ENCODE measurements at places on chromosomes 1 and 21.

DNA sequence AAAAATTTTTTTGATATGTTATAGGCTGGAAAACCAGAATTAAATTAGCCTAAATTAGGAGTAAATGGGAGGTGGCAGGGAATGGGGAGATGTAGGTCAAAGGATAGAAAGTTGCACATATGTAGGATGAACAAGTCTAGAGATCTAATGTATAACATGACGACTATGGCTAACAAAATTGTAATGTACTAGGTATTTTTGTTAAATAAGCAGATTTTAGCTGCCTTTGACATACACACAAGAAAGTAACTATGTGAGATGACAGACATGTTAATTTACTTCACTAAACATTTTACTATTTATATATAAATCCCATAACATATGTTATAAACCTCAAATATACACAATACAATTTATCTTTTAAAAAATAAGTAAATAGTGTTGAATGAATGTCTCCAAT is 30.2 kb upstream of the GLIS1 start:
- DNase-seq, result no peak

DNA sequence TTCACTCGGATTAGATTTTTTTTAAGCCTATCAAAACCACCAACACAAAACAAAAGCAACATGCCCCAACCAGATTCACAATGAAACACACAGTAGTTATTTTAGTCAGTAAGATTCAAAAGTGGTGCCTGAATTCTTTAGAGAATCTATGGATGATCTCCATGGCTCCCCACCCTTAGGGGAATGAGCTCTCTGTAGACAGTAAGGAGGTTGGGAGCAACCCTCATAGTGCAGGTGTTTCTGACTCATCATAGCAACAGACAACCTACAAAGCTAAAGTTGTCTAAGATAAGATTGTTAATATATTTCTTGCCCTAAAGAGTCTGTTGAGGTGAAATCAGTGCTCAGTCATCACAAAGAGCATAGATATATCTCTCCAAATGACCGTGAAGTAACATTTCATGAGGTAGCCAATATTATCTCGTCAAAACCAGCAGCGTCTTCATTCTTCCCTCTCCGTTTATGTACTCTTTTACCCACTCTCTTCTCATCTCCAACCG is 78.3 kb downstream of the ADAMTS1 start:
- DNase-seq, result no peak

- DNase-seq, result peak; percentile 89
Observed at GRCh38 chr1:234600418-234601281, 9.3 kb downstream of the IRF2BP2 start.

- DNase-seq, result no peak
Observed at GRCh38 chr1:200274116-200274515, 135.7 kb downstream of the ZNF281 start.

DNA sequence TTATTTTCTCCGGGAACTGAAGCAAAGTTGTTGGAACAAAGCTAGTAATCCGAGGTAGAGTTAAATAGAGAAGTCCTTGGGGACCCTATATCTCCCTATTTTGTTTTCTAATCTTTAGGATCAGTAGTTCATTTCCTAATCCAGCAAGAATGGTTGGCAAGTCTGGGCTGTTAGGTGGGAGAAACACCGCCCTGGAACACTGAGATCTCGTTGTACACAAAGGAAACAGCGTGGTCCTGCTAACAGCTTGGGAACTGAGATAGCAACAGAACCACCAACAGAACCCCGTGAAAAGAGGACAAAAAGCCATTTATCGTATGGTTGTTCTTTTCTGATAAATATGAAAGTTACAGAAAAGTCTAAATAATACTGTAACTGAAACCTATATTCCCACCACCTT is 121.9 kb upstream of the CDC42BPA start:
- DNase-seq, result no peak

DNA sequence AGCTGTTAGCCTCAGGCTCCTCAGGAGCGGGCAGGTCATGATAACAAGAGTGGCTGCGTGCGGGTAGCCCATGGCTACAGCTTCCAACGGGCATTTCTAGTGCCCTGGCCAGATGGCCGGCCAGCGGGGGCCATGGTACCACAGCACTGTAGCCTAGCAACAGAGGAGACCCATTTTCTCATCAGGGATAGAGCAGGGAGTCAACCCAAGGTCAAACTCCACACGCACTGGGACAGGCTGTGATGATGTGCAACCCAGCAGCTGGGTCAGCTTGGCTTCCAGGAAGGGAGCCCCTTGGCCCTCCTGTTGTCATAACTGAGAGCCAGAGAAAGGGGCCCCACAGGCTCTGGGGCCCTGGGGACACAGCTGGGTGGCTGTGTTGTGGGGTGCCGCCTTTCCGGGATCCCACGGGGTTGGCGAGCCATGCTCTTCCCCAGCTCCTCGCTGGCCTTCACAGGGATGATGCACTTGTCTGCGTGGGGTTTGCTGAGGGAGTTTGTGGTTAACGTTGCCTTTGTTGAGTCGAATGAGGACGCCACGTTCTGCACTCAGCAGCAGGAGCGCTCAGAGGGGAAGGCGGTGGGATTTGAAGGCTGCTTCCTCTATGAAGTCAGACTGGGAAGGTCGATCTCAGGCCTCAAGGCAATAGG is 46.3 kb downstream of the COL18A1 start:
- no peak for DNase-seq

DNA sequence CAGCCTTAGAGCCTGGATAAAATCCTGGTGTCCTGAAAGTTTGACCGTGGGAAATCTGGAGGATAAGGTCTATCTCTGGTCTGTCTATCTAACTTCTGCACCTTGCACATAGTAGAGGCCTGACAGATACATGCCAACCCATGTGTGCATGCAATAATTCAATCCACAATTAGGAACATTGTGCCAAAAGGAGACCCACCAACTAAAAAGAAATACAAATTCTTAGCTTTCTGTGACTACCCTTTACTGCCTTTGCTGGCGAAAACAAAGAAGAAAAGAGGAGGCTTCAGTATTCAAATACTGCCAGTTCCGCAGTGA is 381 bp upstream of the KLHL20 start:
- no peak for DNase-seq

DNA sequence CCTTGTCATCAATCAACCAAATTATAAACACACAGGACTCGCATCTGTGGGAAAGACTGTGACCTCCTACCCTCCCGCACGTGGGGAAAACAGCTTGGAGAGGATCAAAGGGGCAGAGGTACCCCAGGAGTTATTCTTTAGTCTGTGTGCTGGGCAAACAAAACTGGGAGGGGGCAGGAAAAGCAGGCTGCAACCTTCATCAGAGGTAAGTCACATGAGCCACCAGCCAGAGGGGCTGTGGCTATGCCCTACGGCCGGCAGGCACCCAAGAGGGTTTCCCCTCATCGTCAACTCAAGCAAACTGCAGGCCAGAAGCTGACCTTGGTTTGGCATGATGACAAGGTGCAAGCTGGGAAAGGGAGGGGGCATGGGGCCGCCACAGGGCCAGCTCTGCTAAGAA is 12.5 kb downstream of the SMIM12 start:
- no peak for DNase-seq

GRCh38 chr21:43283136-43283924 is 114.5 kb downstream of the CRYAA start:
- DNase-seq, result no peak

- DNase-seq, result no peak
Observed at GRCh38 chr1:175188936-175189335, 3.6 kb downstream of the KIAA0040 start.

DNA sequence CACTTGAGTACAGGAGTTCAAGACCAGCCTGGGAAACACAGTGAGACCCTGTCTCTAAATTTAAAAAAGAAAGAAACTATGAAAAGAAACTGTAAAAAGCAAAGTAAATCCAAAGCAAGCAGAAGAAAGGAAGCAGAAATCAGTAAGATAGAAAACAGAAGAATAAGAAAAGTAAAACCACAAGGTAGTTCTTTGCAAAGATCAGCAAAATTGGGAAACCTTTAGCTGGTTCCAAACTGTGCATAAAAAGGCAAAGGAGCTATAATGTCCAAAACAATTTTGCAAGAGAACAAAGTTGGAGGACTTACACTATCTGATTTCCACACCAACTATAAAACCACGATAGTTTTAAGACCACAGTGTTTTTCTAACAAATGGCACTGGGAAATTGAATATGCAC is 218.8 kb downstream of the RPS6KC1 start:
- DNase-seq, result no peak

DNA sequence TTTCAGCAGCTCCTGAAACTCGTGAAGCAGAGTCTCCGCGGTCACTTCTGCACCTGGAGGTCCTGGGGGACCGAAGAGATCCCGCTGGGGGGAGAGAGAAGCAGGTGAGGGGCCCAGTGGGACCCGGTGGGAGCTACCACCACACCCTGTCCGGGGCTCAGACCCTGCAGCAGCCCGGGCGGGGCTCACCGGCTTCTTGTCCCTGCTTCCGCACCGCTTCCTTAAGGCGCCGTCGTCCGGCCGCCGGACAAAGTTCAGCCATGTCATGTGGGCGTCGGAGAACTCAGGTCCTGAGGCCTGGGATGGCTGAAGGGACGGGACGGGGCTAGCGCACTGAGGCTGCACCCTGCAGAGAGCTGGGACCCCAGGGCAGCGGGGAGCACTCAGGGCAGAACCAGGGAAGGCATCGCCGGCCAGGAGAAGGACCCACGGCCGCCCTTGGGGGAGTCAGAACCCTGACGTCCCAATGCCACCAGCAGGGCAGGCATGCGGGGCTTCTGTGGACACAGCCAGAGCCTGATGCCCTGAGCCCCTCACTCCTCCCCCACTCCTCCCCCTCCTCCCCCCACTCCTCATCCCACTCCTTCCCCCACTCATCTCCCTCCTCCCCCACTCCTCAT is 2.2 kb downstream of the C1QTNF12 start:
- DNase-seq, result no peak

DNA sequence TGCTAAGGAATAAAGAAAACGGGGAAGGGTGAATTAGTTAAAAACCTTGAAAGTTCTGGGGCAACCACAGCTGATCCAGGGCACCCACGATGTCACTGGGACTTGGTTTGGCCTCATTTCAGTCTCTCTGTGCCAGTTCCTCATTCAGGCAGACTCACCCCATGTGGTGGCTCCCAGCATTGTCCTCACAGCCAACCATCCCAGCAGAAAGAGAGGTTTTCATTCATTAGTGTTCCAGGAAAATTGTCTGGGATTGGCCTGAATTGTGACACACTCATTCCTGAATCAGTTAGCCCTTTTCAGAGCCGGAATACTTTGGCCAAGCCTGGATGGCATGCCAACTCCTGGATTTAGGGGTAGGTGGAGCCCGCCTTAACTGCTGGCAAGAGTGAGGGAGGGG is 367.7 kb downstream of the PRDM2 start:
- DNase-seq, result no peak

GRCh38 chr21:40054403-40054802 is 187.2 kb downstream of the PCP4 start:
- peak; percentile 95 for DNase-seq

- DNase-seq, result no peak
Observed at GRCh38 chr1:234240680-234241079, 132.6 kb upstream of the COA6 start.

DNA sequence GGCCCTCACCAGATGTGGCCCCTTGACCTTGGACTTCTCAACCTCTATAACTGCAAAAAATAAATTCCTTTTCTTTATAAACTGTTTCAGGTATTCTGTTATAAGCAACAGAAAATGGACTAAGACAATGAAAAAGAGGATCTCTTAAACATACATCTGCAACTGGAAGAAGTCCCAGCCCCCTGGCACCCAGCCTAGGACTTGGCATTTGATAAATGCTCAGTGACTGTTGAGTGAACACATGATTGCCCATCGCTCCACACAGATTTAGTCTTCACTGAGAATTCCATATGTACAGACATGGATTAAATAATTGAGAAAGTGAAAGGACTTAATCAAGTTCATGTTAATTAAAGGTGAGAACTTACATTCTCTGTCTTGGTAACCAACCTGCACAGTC is 344.9 kb upstream of the RUNX1 start:
- DNase-seq, result no peak

DNA sequence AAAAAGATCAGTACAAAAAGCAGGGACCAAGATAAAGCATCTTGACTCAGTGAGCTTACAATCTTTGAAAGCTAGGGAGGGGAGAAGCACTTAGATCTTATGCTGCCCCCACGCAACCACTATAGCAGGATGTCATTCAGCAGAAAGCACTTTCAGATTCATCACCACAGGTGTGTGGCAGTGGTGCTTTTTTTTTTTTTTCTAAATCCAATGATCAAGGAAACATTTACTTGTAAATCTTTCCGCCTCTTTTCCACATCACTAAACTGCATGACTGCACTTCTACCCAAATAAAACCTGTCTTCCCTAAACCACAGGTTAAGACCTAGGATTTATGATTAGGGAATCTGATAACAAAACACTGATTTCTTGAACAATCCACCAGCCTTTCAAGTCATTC is 154.8 kb downstream of the SLC45A1 start:
- no peak for DNase-seq

DNA sequence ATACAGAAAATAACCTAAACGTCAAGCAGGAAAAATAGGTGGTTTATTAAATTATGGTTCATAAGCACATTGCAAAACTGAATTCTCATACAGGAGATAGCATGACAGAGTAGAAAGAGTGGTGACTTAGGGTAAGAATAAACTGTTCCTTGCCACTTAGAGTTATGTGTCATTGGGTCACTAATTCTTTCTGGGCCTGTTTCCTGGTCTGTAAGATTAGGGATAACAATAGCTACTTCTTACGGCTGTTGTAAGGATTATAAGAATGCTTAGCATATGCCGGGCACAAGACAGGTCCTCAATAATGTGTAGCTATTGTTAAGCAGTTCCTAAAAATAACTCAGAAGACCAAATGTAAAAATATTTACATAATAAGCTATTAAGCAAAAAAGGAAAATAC is 24.2 kb downstream of the SNRNP40 start:
- no peak for DNase-seq

DNA sequence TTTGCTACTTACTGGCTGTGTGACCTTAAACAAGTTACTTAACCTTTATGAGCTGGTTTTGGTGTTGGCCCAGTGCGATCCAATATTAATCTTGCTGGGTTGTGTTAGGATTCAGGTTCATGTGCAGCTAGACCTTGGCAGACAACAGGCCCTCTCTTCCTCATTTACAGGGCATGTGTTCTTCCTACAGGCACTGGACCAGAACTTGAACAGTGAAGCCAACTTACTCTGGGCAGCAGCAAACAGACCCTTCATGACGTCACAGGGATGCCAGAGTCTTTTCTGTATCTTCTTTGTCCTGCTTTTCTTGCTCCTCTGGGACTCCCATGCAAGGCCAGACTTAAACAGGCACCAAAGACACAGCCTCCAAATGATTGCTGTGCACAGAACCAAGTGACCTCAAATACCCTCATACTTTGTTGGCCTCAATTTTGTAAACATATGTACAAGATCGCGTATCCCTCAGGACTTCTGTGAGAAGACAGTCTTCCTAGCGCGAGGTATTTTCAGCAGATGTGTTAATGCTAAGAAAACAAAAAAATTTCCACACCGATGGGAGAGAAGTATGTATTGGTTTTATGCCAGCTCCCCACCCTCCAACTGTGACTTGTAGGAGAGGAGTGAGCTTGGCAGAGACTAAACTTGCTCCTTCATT is 73.7 kb downstream of the URB2 start:
- DNase-seq, result no peak

GRCh38 chr1:208781391-208782045 is 537.3 kb upstream of the PLXNA2 start:
- no peak for DNase-seq

- DNase-seq, result peak; percentile 46
Observed at GRCh38 chr1:209590405-209590804, 6.9 kb downstream of the CAMK1G start.

Measured in SW480 (cell line).